ENCODE measurements at places on chromosomes 4 and X. TPM values are rescaled to one million over a fixed set of nuclear protein-coding genes. Genes with fewer than 3 reads are reported as not detected.

The SPANXC gene
- total RNA-seq = not detected

The ZNF674 gene
- total RNA-seq = 11.6 TPM

The MAGEC2 gene
- not detected for total RNA-seq

The CYBB gene
- not detected for total RNA-seq

The NPFFR2 gene
- 0.26 TPM for total RNA-seq

The FAM241A gene
- total RNA-seq = 2.4 TPM

The SPANXA1 gene
- not detected for total RNA-seq

The ODAM gene
- not detected for total RNA-seq

The ERAS gene
- not detected for total RNA-seq

The ADAMTS3 gene
- total RNA-seq = 0.13 TPM

Data from bronchial epithelial cell (primary cell).